ENCODE measurements at places on chromosomes 4 and X.

DNA sequence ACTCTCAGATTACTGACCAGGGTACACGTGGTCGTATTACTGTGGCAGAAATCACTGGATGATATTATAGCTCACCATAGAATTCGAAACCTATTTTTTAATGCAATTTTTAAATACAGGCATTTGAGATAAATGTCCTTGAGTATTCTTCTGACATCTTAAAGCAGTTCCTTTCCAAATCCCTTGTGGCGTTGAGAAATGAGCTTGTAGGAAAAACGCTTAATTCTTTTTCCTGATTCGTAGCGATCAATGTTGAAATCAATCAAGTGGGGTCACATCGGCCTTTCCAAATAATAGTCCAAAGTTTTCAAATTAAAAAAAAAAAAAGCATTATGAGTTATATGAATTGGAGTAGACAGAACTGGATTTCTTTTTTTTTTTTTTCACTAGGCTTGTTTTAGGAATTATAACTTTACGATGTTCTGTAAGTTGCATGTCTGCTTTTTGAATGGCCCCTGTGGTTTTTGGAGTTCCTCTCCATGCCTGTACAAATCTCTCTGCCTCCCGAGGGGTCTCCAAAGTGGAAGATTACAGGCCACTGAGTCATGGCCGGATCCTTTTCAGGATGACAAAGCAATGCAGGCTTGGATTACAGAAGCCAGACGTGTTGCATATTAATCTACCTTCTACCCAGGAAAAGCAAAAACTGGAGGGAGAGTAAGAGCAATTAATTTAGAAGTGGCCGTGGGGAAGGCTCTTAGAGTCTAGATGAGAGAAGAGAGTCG, 226.1 kb downstream of the SHOX start:
- DNase-seq, result no peak

- DNase-seq, result no peak
Observed at GRCh38 chr4:6126971-6127745, 73.2 kb downstream of the JAKMIP1 start.

DNA sequence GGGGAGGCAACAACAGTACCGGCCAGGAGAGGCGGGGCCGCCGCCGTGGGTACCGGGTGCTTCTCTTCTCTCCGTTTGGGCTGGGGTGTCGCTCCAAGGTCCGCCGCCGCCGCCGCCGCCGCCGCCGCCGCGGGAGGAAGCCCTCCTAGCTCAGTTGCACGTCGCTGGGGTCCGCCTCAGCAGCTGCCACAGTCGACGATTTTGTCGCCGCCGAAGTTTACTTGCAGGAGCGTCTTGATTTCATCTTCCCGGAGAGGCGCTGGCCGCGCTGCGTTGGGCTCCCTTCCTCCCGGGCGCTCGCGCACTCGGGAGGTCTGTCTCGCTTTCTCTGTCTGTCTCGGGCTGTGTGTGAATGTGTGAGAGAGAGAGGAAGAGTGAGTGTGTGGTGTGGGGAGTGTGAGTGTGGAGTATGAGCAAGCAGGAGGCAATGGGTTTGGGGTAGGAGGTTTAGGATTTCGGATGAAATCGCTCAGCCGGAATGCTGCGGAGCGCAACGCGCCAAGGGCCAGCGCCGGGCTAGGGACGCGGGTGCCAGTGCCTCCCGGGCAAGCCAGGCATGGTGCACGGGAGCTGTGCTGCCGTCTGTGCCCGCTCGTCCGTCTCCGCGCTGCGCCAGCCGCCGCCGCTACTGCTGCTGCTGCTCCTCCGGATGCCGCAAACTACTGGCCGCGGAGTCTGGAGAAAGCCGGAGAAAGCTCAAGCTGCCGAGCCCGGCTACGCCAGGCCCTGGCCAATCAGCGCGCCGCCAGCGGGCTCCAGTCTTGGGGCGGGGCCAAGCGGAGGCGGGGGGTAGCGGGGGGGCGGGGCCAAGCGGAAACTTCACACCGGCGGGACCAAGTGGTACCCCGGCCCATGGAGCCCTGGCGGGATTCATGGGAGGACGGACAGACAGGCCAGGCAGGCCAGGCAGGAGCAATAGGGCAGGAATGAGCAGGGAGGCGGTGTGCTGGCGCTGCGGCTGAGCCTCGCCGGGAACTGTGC, at the start of gene PCDH19:
Gene PCDH19, minus strand, starts transcription at position 664 of the 981 bp plus-strand sequence. CDS start 1,676 bp downstream, outside the sequence.
- DNase-seq, result no peak

DNA sequence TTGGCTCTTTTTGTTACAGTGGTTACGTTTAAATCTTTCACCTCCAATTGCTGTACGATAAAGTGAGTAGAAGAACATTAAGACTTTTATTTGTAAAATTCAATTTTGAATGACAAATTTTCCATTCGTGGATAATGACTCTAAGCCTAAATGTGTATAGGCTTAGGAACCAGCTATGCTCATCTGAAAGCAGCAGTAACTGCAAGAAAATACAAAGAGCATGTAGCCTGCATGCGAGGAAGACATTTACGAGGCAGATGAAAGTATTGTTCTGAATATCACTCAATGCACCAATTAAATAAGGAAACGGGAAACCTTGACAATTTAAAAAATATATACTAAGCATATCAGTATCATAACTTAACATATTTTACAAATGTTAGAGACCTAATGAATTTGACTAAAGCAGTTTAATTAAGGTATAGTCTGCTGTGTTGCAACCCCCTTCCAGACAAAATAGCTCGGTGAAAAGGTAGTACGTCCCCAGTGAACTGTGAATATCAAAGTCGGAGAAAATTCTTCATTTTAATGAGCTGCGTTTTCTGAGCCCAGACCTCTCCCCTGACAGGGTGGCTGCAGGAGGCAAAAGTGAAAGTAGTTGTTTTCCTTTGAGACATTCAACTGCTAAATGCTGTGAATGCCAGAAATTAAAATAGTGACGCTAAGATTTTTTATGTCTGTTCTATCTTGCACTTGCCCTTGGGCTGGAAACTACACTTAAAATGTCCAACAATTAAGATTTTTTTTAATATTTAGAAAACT, 1236.5 kb upstream of the TENM3 start:
- no peak for DNase-seq

- DNase-seq, result no peak
Observed at GRCh38 chr4:73730867-73731266, 9.5 kb upstream of the CXCL8 start.

DNA sequence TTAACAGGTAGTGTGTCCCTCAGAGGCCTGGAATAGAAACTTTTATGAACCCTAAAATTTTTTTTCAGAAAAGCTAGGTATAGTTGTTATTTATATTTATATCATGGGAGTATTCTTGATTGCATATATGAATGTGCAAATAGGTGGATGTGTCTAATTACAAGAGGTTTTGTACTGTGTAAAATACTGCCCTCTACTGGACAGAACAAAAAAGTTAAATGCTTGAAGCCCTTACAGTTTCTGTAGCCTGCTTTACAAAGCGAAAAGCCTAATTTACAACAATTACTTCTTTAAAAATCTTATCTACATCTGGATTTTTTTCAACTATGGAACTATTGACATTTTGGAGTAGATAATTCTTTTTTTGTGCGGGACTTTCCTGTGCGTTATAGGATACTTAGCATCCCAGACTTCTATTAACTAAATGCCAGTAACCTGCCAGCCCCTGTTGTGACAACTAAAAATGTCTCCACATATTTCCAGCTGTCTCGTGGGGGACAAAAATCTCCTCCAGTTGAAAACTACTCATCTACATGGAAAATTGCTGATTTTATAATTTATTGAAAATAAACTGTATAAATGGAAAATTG, 35.1 kb downstream of the ENPEP start:
- no peak for DNase-seq

DNA sequence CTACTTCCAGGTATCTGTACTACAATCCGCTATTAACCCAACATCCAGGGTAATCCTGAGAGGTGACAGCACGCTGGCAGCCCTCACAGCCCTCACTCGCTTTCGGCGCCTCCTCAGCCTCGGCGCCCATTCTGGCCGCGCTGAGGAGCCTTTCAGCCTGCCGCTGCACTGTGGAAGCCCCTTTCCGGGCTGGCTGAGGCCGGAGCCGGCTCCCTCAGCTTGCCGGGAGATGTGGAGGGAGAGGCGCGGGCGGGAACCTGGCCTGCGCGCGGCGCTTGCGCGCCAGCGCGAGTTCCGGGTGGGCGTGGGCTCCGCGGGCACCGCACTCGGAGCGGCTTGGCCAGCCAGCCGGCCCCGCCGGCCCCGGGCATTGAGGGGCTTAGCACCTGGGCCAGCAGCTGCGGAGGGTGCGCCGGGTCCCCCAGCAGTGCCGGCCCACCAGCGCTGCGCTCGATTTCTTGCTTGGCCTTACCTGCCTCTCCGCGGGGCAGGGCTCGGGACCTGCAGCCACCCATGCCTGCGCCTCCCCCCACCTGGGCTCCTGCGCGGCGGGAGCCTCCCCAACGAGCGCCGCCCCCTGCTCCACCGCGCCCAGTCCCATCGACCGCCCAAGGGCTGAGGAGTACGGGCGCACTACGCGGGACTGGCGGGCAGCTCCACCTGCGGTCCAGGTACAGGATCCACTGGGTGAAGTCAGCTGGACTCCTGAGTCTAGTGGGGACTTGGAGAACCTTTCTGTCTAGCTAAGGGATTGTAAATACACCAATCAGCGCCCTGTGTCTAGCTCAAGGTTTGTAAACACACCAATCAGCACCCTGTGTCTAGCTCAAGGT, 87.3 kb downstream of the PRSS12 start:
- peak; percentile 37 for DNase-seq

- DNase-seq, result no peak
Observed at GRCh38 chr4:126086041-126086440, 771.3 kb downstream of the FAT4 start.

DNA sequence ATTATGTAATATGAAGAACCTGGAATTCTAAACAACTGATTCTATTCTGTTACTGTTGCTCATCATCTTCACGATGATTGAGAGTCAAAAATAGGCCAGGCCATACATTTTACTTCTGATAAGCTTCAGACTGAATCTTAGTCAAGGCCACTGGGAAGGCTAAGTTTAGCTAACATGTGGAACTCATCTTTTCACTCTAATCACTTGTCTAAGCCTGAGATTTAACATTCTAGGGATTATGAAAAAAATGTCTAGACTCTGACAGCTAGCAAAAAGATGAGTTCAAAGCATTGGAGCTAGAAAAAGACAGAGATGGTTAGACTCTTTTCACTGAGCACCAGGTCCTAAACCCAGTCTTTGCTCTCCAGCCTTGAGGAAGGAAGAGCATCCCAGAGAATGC, 656.2 kb upstream of the IGFBP7 start:
- no peak for DNase-seq

DNA sequence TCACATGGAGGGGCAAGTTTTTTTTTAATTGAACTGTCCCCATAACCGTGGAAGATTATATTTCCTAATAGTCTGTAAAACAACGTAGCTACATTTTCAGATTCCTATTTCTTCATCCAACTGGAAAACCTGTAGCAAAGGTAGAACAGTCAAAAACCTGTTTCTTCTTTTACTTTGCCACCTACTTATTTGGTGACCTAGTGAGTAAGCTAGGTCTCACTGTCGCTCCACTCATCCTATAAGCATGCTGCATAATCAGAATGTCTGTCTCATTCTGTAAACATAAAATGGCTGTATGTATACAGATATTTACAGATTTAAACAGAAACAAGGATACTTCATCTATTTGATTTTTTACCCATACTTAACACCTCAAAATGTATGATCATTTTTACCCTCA, 20.4 kb downstream of the MAML3 start:
- DNase-seq, result peak; percentile 88

- peak; percentile 5 for DNase-seq
Observed at GRCh38 chr4:107519053-107519452, 201.0 kb downstream of the PAPSS1 start.

GRCh38 chr4:158671915-158672806, at the start of gene ETFDH:
ETFDH (plus strand) TSS chr4:158672296; CDS start chr4:158672457, 161 bp downstream.
- DNase-seq, result peak; percentile 95

DNA sequence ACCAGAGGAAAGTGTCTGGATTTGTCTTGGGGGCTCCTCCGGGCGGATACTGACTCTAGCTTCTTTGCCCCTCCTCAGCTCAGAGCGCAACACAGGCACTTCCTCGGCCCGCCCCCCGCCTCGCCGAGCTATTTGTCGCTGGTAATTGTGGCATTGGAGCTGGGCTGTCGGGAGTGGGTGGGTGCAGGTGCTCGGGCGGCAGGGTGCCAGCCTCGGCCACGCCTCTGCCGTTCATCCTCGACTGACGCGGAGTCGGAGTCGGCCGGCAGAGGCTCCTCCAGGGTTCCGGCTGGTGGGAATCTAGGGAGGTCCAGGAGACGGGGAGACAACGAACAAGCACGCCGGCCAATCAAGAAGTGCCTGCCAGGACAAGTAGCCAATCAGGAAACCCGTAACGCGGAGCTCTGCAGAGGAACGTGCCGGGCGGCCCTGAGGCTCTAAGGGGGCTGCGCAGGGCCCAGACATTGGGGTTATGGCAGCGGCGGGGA, 3.9 kb upstream of the SYN1 start:
- DNase-seq, result peak; percentile 35

DNA sequence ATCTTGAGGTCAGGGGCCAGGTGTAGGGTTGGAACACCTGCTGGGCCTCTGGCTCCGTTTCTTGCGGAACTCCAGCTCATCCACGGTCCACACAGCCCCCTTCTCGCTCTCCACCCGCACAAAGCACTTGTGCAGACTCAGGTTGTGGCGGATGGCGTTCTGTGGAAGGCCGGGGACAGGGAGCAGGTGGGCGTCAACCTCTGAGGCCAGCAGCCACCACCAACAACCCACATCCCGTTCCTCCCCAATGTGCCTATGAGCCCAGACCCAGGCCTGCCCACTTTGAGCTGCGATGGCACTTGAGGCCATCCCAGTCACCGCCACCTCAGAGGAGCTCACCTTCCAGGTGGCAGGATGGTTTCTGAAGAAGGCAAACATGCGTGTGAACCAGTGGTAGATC, 13.2 kb downstream of the FOXP3 start:
- no peak for DNase-seq

DNA sequence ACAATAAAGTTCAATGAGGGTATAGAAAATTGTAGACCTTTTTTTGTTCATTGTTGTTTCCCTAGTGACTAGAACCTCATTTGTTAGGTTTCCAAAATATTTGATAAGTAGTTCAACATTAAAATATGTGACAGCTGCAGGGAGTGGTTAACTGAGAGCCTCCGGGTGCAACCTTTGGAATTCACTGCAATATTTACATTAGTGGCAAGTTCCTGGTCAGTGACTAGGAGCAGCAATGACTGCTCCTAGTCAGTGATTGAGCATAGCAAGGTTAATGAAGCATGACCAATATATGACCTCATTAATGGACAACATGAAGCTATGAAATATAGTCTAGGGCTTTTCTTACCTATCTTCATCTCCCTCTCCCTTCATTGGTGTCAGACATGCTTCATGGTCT, 65.8 kb upstream of the FAM47A start:
- peak; percentile 91 for DNase-seq

DNA sequence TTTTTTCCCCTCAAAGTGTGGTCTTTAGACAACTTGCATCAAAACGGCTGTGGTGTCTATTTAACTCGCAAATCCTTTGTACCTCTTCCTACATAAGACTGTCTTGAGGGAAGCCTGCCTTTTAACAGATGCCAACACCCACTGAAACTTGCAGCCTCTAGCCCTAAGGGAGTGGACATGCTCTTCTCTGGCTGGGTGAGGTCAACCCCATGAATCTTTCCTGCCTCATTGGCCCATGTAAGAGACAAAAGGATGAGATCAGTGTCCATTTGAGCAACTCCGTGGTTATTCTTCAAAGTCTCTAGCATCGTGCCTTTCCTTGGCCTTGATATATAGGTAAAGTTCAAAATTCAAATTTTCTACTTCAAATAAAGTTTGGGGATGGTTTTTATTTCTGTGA, 134.7 kb downstream of the SHROOM3 start:
- DNase-seq, result no peak

Data from PC-9 (cell line).